ENCODE measurements at places on chromosomes 13 and 19. TPM values are rescaled to one million over a fixed set of nuclear protein-coding genes. Genes with fewer than 3 reads are reported as not detected.

CA11 gene
- polyA plus RNA-seq = 14.8 TPM

GRCh38 chr13:113446488-113446854 lies 6.8 kb downstream of the ADPRHL1 start:
- DNase-seq = no peak

GRCh38 chr13:95343944-95344343 lies 42.7 kb upstream of the ABCC4 start:
- DNase-seq = peak; percentile 20

MEIOSIN gene
- not detected for polyA plus RNA-seq

CGB1 gene
- not detected for polyA plus RNA-seq

USHBP1 gene
- 12.4 TPM for polyA plus RNA-seq

DNA sequence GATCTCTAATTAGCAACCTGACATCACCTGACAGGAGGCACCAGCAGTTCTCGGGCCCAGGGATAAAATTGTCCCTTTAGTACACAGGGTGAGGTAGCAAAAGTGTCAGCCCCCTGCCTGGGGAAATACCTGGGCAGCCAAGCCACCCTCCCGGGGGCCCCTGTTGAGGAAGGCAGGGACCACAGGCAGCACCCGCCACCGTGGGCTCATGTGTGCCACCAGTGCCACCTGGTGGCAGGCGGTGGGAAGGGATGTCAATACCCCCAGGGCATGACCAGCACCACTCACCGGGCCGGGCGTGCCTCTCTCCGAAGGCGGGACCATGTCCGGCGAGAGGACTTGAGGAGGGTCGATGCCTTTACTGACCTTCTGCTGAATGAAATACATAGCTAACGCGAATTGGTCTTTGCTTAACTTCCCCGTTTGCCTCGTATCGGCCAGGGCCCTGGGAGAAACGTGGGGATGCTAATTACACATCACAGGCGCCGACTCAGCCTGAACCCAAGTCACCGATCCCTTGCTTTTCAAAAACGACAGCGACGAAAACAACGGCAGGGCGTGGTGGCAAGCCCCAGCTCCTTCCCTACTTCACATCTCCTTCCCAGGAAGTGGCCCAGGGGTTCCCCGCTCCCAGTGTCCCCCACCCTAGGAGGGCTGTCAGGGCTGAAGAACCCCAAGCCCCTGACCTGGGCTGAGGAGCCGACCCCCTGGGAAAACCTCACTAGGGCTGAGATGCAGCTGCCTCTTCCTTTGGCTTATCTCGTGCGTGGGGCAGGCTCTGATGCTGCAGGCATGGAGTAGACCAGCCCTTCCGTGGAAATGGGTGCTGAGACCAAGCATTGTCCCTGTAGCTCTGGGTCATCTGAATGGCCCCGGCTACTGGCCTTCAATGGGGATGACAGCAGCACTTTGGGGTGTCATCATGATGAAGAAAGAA lies 53.8 kb downstream of the EPS15L1 start:
- peak; percentile 72 for DNase-seq

GRCh38 chr19:1223018-1223855 lies 14.6 kb downstream of the CBARP start:
- DNase-seq = no peak

GRCh38 chr19:30160426-30160825 lies 211.8 kb upstream of the ZNF536 start:
- DNase-seq = no peak

PCP2 gene
- 0.65 TPM for polyA plus RNA-seq

- DNase-seq = no peak
Measured at GRCh38 chr13:23626700-23627099, 56.5 kb downstream of the TNFRSF19 start.

LILRB4 gene
- polyA plus RNA-seq = 1.8 TPM

HOMER3 gene
- 32.4 TPM for polyA plus RNA-seq

- DNase-seq = no peak
Measured at GRCh38 chr19:48695743-48696352, at the start of gene FUT2. Gene FUT2 (plus strand): TSS chr19:48695971. CDS start chr19:48702957, 6,986 bp downstream.

GRCh38 chr13:46913757-46914156 lies 16.9 kb upstream of the HTR2A start:
- no peak for DNase-seq

IL11 gene
- 0.25 TPM for polyA plus RNA-seq

GRCh38 chr19:17351815-17352435 lies 14.6 kb downstream of the GTPBP3 start:
- no peak for DNase-seq

MAST3 gene
- 2.9 TPM for polyA plus RNA-seq

DNA sequence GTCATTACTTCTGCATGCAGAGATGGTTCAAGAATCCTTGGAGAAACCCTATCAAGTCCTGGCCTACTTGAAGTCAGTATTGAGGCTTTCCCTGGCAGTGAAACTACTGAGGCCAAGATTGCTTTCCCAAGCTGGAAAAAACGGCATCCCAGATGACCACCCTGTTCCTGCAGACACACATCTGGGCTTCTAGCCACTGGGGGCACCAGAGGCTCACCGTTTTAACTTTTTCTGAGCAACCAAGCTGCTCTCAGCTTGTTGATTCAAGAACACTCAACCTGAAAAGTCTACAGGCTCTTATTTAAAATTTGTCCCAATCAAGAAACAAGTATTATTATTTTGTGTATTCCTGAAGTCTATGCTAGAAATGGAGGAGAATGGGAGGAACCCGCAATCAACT lies 66.6 kb downstream of the SPRYD7 start:
- no peak for DNase-seq

- DNase-seq = no peak
Measured at GRCh38 chr13:26300140-26300539, 46.2 kb downstream of the CDK8 start.
